ENCODE measurements at places on chromosomes 3 and 15.

DNA sequence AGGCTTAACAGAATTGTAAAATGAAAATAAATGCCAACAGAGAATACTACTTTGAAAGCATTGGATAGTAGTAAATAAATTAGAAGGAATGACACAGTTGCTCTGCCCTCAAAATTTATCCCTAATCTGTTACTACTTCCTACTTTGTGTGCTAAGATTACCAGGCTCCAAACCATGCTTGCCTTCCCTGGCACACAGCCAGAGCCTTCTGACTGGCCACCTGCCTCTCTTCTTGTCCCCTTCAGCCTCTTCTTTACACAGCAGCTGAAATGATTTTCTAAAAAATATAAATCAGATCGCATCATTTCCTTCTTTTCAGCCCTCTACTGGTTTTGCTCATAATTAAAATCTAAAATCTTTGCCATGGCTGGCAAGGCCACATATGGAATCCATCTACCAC lies 334.1 kb downstream of the FHIT start:
- no peak for DNase-seq

DNA sequence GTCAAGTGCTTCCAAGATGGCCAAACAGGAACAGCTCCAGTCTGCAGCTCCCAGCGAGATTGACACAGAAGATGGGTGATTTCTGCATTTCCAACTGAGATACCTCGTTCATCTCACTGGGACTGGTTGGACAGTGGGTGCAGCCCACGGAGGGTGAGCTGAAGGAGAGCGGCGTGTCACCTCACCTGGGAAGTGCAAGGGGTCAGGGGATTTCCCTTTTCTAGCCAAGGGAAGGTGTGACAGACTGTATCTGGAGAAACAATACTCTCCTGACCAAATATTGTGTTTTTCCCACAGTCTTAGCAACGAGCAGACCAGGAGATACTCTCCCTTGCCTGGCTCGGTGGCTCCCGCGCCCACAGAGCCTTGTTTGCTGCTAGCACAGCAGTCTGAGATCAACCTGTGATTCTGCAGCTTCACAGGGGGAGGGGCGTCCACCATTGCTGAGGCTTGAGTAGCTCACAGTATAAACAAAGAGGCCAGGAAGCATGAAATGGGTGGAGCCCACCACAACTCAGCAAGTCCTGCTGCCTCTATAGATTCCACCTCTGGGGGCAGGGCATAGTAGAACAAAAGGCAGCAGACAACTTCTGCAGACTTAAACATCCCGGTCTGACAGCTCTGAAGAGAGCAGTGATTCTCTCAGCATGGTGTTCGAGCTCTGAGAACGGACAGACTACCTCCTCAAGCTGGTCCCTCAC lies 293.5 kb upstream of the SUCLG2 start:
- DNase-seq, result no peak

- DNase-seq, result no peak
These were observed 3.9 kb upstream of the DNASE1L3 start for GRCh38 chr3:58214484-58215316.

GRCh38 chr15:33729653-33730052 lies 238.6 kb upstream of the CHRM5 start:
- no peak for DNase-seq

- DNase-seq, result no peak
These were observed 9.6 kb downstream of the KLF15 start for GRCh38 chr3:126347543-126348161.

DNA sequence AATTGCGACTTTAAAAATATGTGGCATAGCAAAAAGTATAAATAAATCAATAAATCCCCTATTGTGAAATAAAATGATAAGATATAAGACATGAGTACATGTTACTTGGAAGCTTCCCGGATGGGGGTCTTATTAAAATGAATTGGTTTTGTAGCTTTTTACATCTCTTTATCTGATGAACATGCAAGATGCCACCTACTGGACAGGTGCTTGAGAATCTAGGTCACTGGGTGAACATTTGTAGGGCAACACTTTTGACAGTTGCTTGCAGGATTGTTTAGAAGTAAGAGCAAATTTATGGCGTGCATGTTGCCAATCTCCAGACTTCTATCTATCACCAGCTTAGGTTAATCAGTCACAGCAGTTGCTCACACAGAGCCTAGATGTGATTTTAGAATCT lies 362.7 kb upstream of the SUCLG2 start:
- no peak for DNase-seq

DNA sequence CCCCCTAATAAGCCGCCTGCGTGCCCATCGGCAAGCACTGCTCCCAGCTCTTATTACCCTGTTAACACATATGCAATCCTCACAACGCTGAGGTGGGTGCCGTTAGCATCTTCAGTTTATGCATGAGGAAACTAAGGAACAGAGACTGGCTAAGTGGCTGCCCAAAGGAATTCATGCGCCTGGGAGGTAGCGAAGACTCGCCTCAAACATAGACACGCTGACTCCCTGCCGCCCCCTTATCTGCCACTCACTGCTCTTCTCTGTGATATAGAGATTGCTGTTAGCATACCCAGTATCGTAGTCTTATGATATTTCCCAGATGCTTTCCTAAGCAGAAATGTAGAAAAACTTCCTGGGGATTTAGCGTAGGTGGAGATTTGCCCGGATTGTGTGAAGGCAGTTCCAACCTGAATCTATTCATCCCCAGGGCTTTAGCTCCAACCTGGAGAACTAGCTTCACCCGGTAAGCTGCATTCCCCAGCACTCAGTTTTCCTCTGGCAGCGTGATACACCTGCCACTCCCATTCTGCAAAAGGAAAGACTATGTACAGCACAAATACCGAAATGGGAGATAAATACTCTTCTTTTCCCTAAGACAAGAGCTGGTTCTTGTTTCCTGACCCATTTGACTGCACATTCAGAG lies 23.7 kb upstream of the CD47 start:
- DNase-seq, result no peak

DNA sequence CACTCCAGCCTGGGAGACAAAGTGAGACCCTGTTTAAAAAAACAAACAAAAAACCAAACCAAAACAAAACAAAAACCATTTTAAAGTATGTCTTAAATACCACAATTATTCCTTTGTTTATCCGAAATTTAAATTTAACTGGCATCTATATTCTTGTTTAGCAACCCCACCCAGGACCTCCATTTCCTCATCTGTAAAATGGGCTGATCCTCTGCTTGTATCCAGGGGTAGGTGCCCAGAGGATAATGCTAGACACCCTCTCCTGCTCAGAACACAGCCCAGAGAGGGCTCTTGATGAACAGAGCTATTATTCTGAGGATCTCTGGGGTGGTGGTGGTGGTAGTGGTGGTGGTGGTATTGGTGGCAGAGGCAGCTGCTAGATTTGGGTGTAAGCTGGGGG lies 9.8 kb downstream of the SH2D7 start:
- DNase-seq, result no peak

DNA sequence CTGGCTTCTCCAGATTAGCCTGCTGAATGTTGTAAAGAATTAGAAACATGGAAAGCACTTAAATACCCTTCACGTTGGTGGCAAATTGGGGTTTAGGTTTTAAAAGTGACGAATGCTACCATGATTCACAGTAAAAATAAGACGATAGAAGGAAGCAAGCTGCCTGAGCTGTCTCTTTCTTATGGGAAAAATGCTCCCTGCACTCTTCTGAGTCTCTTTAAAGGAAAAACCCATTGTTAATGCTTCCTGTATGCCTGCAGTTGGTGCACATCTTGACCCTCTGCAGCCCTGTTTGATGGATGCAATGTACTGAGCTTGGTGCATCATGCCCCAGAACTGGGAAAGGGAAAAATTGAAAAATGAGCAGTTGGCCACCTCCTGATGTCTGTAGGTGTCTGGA lies 258.6 kb upstream of the RASGRP1 start:
- no peak for DNase-seq

DNA sequence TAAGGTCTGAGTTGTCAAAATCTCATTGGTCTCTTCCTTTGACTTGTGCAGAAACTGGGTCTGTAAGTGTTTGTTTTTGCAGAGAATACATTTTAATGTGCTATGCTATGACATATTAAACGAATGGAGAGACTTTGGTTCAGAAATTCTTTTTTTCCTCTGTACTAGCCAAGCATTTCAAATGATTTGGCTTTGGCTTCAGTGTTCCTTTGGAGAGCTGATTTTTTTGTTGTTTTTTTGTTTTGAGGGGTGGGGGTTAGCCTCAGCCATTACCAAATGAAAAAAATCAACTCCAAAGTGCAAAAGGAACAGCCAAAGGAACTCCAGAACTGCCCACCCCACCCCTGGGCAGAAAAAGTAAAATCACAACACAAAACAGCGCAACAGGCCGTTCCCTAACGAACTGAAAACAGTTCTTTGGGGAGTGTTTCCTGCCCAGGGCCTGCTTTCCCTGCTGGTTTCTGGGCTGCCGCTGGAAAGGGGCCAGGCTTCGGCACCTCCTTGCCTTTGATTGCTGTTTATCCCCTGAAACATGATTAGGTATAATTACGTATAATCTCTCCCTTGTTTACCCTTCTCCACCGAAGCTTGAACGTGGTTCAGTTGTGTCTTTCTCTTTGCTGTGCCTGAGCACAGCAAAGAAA lies 57.6 kb upstream of the NEO1 start:
- peak; percentile 33 for DNase-seq

DNA sequence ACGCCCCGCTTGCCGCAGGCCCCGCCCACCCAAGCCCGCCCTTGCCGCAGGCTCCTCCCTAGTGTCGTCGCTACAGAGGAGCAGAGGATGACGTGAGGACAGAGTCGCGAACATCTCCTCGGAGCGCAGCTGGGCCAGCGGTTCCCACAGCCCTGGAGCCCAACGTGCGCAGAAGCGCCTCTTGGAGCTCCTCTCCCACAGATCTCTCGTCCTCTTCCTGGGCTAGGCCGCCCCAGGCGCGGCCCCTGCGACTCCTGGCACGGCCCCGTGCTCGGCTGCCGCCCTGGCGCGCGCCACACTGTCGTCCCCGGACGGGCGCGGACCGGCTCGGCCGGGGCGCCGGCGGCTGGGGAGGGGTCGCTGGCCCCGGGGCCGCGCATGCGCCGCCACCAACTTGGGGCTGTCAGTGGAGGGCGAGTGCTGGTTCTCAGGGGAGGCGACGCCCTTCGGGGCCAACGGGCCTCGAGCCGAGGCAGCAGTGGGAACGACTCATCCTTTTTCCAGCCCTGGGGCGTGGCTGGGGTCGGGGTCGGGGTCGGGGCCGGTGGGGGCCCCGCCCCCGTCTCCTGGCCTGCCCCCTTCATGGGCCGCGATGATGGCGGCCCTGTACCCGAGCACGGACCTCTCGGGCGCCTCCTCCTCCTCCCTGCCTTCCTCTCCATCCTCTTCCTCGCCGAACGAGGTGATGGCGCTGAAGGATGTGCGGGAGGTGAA lies at the start of gene TRPC1:
TSS of gene TRPC1 (plus strand) at position 67 of the 714 bp plus-strand sequence. CDS start at position 593, 526 bp downstream.
- DNase-seq, result peak; percentile 86

DNA sequence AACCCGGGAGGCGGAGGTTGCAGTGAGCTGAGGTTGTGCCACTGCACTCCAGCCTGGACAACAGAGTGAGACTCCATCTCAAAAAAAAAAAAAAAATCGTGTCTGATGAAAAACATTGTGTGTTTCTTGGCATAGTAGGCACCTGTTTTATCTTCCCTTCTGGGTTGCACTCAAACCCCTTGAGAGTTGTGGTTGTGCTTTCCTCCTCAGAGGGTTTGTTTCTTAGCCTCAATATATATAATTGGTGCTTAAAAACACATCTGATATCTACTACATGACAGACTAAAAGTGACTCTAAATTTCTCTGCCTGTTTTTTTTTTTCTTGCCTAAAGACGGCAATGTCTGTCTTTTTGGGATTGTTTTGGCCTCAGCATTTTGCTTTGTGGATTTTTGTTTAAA lies 7.6 kb downstream of the NR1D2 start:
- DNase-seq, result no peak

GRCh38 chr15:35118960-35119359 lies 33.9 kb upstream of the NANOGP8 start:
- no peak for DNase-seq

GRCh38 chr15:63339006-63339766 lies 42.5 kb downstream of the CA12 start:
- no peak for DNase-seq

DNA sequence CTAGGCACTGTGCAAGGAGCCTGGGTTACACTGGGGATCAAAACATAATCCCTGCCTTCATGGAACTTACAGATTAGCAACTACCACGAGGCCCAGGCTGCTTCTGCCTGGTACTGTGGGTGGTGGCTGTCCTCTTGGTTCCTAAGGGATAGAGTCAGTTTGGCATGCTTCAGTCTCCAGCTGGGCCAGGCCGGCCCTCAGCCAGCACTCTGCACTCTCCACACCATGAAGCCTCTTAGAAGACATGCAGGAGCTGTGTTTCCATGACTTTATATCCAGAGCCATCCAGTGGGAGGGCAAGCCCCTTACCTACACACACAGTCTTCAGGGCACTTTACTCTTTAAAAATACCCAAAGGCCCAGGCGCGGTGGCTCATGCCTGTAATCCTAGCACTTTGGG lies 54.4 kb downstream of the ATP1B3 start:
- no peak for DNase-seq

- no peak for DNase-seq
These were observed 318.6 kb downstream of the FGF12 start for GRCh38 chr3:192408647-192409200.

DNA sequence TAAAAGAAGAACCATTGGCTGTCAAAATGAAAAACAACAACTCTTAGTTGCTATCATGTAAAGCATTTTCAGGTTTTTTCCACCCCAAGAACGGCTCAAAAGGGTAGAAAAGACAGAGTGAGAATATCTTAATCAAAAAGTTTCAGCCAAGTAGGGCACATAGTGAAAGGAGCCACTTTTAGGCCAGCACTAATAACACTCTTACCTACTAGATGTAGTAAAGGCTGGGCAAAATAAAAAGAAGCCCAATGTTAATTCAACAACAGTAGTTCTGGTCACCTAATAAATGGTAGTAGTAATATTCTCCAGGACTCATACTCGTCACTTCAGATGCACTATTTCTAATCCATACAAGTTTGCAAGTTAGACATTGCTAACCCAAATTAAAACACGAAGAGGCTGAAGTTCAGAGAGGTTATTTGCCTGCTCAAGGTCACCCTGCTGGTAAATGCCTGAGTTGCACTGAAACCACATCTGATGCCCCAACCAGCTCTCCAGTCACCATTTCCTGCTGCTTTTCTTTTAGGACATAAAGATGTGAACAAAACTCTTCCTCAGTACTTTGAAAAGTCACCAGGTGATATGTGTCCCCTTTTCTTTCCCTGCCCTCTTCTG lies 7.5 kb downstream of the GOLIM4 start:
- DNase-seq, result no peak

- no peak for DNase-seq
These were observed 10.8 kb downstream of the NOX5 start for GRCh38 chr15:69025320-69025719.

DNA sequence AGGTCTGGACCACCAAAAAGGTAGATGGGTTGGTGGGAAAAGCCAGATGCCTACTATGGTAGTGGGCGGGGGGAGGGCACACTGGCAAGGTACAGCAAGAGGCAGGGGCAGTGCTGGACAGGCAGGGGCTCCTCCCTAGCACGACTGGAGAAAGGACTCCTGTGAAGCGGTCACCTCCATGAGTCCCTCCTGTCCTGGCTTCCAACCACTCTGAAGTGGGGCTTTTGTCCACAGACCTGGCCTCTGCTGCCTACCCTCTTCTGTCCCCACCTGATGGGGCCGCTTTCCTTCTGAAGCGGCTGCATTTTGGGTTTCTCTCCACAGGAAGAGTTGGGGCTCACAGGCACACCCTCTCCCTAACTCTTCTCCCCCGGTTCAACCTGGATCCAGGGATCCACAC lies 2.7 kb upstream of the SPTBN5 start:
- no peak for DNase-seq
